Activated B cell treated with CpG ODN at 0.5 μM for 24 hours (primary cell): ENCODE measurements at places on chromosomes 7 and 10. TPM values are rescaled to one million over a fixed set of nuclear protein-coding genes. Genes with fewer than 3 reads are reported as not detected.
A peak's percentile ranks its signal among the peaks of the same experiment; 100 is the strongest.

The NKX1-2 gene
- not detected in 2 replicates for total RNA-seq

The SPDYE9 gene
- total RNA-seq: not detected in 2 replicates

The ADAM8 gene
- total RNA-seq: 137 and 152 TPM in 2 replicates

The CFAP43 gene
- 0.22 TPM in 1 of 2 replicates, not detected in the other for total RNA-seq

The GRK5 gene
- 19.9 and 21.3 TPM in 2 replicates for total RNA-seq

The MBL2 gene
- not detected in 2 replicates for total RNA-seq

The CALML5 gene
- not detected in 2 replicates for total RNA-seq

The TSPAN33 gene
- 332 and 341 TPM in 2 replicates for total RNA-seq

DNA sequence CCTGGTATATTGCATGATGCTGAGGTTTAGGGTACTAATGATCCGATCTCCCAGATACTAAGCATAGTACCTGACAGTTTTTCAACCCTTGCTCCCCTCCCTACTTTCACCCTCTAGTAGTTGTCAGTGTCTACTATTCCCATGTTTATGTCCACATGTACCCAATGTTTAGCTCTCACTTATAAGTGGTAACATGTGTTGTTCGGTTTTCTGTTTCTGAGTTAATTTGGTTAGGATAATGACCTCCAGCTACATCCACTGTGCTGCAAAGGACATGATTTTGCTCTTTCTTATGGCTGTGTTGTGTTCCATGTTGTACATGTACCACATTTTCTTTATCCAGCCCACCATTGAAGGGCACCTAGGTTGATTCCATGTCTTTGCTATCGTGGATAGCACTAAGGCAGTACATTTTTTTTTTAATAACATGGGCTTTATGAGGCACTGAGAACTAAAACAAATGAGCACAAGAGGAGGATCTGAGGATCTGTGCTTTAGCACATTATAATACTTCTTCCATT, 28.1 kb downstream of the ITGB8 start:
- H3K27me3 ChIP-seq: peaks cover 2% of the 10 kb centered on the region
- no peak overlapping the region for H3K27ac ChIP-seq
- no peak overlapping the region for H3K4me3 ChIP-seq

DNA sequence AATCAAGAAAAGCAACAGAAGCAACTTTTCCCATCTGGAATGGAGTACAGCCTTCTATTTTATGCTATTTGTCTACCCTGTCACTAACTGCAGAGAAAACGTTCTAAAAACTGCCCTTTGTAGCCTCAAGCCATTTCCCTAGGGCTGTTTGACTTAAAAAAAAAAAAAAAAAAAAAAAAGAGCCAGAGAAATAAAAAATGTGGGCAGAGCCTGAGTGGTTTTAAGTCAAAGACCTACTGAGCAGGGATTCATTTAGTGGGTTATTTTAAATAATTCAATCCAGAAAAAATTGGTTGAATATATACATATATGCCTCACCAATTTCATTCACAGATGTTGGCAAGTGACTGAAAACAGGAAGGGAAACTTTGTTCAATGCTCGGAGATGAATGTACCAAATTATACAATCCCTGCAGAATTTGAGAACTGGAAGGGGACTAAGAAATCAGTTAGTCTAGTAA, 75.2 kb downstream of the PPP1R3C start:
- DNase-seq: no peak
- peaks cover 4% of the 10 kb centered on the region for H3K27me3 ChIP-seq
- no peaks in the 10 kb centered on the region for H3K36me3 ChIP-seq
- peaks cover 2% of the 10 kb centered on the region for H3K4me1 ChIP-seq
- H3K27ac ChIP-seq: no peak overlapping the region

- DNase-seq: no peak
- H3K4me3 ChIP-seq: no peak overlapping the region
- H3K4me1 ChIP-seq: no peaks in the 10 kb centered on the region
These were observed 80.3 kb downstream of the SKAP2 start for GRCh38 chr7:26784118-26784517.

DNA sequence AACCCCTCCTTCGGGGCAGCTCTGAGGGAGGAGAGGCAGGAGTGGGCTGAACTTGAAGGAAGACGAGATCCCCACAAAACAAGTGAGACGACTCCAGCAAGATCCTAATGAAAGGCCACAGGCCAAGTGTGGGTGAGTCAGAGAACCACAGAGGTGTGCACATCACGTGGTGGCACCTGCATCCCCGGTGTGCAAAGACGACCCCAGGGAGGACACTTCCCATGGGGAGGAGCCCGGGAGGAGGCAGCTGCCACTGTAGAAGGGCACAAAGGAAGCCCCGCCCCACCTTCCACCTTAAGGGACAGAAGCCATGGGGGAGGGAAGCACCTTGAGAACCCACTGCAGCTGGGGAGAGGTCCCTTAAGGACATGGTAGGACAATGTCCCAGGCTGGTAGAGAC, 45.7 kb downstream of the ESYT2 start:
- H3K27ac ChIP-seq: no peak overlapping the region
- no peaks in the 10 kb centered on the region for H3K4me1 ChIP-seq
- H3K36me3 ChIP-seq: peaks cover 23% of the 10 kb centered on the region
- H3K4me3 ChIP-seq: no peak overlapping the region
- no peak for DNase-seq

DNA sequence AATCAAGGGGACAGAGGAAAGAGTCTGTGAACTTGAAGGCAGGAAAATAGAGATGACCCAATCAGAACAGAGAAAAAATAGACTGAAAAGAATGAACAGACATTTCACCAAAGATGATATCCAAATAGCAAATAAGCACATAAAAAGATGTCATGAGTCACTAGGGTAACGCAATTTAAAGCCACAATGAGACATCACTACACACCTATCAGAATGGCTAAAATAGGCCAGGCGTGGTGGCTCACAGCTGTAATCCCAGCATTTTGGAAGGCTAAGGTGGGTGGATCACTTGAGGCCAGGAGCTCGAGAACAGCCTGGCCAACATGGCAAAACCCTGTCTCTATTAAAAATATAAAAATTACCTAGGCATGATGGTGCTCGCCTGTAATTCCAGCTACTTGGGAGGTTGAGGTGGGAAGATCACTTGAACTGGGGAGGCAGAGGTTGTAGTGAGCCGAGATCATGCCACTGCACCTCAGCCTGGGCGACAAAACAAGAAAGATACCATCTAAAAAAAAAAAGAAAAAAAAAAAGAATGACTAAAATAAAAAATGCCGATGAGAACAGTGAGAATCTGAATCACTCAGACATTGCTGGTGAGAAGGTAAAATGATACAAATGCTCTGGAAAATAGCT, 100.9 kb downstream of the LHPP start:
- no peaks in the 10 kb centered on the region for H3K27me3 ChIP-seq
- H3K4me3 ChIP-seq: no peak overlapping the region
- H3K4me1 ChIP-seq: peaks cover 41% of the 10 kb centered on the region

GRCh38 chr10:62011558-62011957, 110.1 kb downstream of the ARID5B start:
- H3K4me1 ChIP-seq: peaks cover 84% of the 10 kb centered on the region
- peaks cover 67% of the 10 kb centered on the region for H3K36me3 ChIP-seq
- no peak for DNase-seq
- H3K27ac ChIP-seq: peak overlapping the region; percentile 87

- peak overlapping the region; percentile 97 for H3K4me3 ChIP-seq
- H3K36me3 ChIP-seq: peaks cover 2% of the 10 kb centered on the region
- DNase-seq: no peak
These were observed 11.9 kb upstream of the HUS1 start for GRCh38 chr7:47991270-47991669.

DNA sequence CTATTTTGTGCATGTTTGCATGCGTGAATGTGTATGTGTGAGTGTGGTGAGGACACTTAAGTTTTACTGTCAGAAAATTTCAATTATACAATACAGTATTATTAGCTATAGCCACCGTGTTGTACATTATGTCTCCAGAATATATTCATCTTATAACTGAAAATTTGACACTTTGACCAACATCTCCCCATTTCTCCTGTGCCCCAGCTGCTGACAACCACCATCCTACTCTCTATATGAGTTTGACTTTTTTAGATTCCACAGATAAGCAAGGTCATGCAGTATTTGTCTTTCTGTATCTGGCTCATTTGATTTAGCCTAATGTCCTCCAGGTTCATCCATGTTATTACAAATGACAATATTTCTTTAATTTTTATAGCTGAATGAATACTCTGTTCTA, 195.0 kb downstream of the GPR37 start:
- DNase-seq: no peak
- H3K4me1 ChIP-seq: no peaks in the 10 kb centered on the region
- no peaks in the 10 kb centered on the region for H3K27me3 ChIP-seq

GRCh38 chr10:27285093-27285492, 44.5 kb upstream of the ACBD5 start:
- H3K4me3 ChIP-seq: no peak overlapping the region
- DNase-seq: no peak
- H3K36me3 ChIP-seq: no peaks in the 10 kb centered on the region
- no peak overlapping the region for H3K27ac ChIP-seq
- H3K4me1 ChIP-seq: no peaks in the 10 kb centered on the region

DNA sequence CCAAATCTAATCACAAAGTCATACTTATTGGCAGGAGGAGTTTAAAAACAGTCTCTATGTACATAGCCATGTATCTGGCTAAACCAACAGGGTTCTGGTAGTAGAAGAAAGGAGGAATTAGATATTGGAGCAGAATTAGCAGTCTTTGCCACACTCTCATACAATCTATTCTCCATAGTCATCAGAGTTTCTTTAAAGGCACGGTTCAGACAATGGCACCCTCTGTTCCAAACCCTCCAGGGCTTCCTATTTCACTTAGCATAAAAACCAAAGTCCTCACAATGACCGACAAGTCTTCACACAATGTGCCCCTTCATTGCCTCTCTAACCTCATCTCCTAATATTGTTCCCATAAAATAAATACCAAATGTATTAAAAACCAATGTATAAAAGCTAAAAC, 12.7 kb downstream of the ZNF438 start:
- no peaks in the 10 kb centered on the region for H3K27me3 ChIP-seq
- H3K36me3 ChIP-seq: no peaks in the 10 kb centered on the region
- no peak overlapping the region for H3K4me3 ChIP-seq

- no peaks in the 10 kb centered on the region for H3K36me3 ChIP-seq
- no peak overlapping the region for H3K4me3 ChIP-seq
- H3K27ac ChIP-seq: no peak overlapping the region
- DNase-seq: no peak
These were observed 6.5 kb downstream of the SGCE start for GRCh38 chr7:94649450-94649849.

DNA sequence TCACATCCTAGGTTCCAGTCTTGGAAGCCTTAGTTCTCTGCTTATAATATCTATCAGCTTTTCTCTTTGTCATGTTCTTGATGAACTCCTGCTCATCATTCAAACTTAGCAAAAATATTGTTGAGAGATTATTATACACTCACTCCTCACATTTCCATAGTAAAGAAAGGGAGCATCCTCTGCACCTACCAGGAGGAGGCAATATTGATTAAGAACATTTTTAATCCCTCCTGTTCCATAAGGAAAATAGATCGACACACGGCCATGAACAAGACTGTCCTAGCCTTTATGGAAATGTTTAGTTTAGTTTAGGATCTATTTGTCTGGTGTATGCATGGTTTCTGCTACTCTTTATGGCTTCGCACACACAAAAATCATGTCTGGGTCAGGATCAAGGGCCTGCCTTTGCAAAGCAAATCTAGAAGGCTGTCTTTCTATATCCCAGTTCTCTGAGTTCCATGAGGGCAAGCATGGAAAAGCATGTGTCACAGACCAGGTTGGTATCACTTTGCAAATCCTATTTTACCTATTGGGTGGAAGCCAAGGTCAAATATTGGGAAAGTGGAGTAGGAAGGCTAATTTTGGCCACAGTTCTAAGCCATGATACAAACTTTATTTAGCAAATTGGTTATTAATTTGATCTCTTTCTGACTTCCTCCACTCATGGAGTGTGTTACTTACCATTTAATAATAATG, 164.4 kb downstream of the MDFIC start:
- no peak for DNase-seq
- no peak overlapping the region for H3K27ac ChIP-seq
- H3K27me3 ChIP-seq: no peaks in the 10 kb centered on the region
- H3K4me1 ChIP-seq: no peaks in the 10 kb centered on the region
- no peaks in the 10 kb centered on the region for H3K36me3 ChIP-seq
- H3K4me3 ChIP-seq: no peak overlapping the region

- DNase-seq: no peak
- peaks cover 6% of the 10 kb centered on the region for H3K4me1 ChIP-seq
- no peaks in the 10 kb centered on the region for H3K36me3 ChIP-seq
- no peak overlapping the region for H3K4me3 ChIP-seq
These were observed 41.9 kb upstream of the MBL2 start for GRCh38 chr10:52814506-52814905.

GRCh38 chr10:45473126-45473525, 99.1 kb downstream of the ALOX5 start:
- peaks cover 45% of the 10 kb centered on the region for H3K36me3 ChIP-seq
- no peak for DNase-seq
- no peaks in the 10 kb centered on the region for H3K27me3 ChIP-seq
- H3K27ac ChIP-seq: no peak overlapping the region
- H3K4me1 ChIP-seq: peaks cover 31% of the 10 kb centered on the region

- H3K36me3 ChIP-seq: no peaks in the 10 kb centered on the region
- H3K27me3 ChIP-seq: peaks cover 2% of the 10 kb centered on the region
- no peak for DNase-seq
These were observed 141.2 kb downstream of the ADAM22 start for GRCh38 chr7:88075216-88075615.

- no peaks in the 10 kb centered on the region for H3K36me3 ChIP-seq
- no peak overlapping the region for H3K27ac ChIP-seq
- H3K4me3 ChIP-seq: no peak overlapping the region
- DNase-seq: no peak
- peaks cover 6% of the 10 kb centered on the region for H3K4me1 ChIP-seq
- peaks cover 21% of the 10 kb centered on the region for H3K27me3 ChIP-seq
These were observed 165.9 kb downstream of the DNAJB6 start for GRCh38 chr7:157502701-157503111.

GRCh38 chr7:151687523-151688235, 168.0 kb upstream of the RHEB start:
- peaks cover 17% of the 10 kb centered on the region for H3K36me3 ChIP-seq
- H3K4me1 ChIP-seq: no peaks in the 10 kb centered on the region
- H3K27me3 ChIP-seq: no peaks in the 10 kb centered on the region
- no peak overlapping the region for H3K27ac ChIP-seq
- H3K4me3 ChIP-seq: no peak overlapping the region
- DNase-seq: no peak

- peaks cover 8% of the 10 kb centered on the region for H3K27me3 ChIP-seq
- H3K36me3 ChIP-seq: no peaks in the 10 kb centered on the region
- no peak for DNase-seq
- no peak overlapping the region for H3K4me3 ChIP-seq
- H3K4me1 ChIP-seq: no peaks in the 10 kb centered on the region
These were observed 32.8 kb upstream of the DLG5 start for GRCh38 chr10:77959384-77959783.

- no peak overlapping the region for H3K27ac ChIP-seq
- H3K36me3 ChIP-seq: peaks cover 46% of the 10 kb centered on the region
- no peaks in the 10 kb centered on the region for H3K27me3 ChIP-seq
These were observed 87.5 kb downstream of the RGS10 start for GRCh38 chr10:119454990-119455389.
